CD4-positive, alpha-beta T cell treated with Interleukin-4 for 4 hours (primary cell): ENCODE measurements at places on chromosomes 12 and 14.

DNA sequence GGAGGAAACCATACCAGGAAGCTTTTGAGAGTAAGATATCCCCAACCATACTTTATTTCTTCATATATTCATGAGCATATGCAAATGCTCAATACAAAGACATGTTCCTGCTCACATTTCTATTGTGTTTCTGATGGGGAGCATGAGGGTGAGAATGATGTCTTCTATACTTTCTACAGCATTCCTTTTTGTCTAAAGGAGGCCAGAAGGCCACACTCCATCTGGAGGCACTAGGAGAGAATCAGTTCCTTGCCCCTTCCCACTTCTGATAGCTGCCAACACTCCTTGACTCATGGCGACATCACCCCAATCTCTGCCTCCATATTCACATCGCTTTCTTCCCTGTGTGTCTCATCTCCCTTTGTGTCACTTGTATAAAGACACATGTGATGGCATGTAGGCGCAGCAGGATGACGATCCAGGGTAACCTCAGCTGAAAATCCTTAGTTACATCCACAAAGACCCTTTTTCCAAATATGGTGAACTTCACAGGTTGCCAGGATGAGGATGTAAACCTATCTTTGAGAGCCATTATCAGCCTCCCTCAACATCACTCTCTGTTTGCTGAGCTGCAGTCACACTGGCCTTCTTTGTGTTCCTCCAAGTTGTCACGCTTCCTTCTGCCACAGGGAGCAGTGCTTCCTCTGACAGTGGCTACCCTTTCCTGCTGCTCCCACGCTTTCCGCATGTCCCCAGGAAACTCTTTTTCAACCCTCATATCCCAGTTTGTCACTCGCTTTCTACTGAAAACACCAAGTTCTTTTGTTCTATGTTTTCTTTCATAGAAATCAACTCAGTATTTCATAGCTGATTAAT lies 96.9 kb downstream of the STXBP6 start:
- no peak for DNase-seq

GRCh38 chr12:57385586-57385985 lies 45.3 kb downstream of the R3HDM2 start:
- DNase-seq = no peak

GRCh38 chr14:105467249-105467941 lies 7.2 kb upstream of the CRIP2 start:
- no peak for DNase-seq

DNA sequence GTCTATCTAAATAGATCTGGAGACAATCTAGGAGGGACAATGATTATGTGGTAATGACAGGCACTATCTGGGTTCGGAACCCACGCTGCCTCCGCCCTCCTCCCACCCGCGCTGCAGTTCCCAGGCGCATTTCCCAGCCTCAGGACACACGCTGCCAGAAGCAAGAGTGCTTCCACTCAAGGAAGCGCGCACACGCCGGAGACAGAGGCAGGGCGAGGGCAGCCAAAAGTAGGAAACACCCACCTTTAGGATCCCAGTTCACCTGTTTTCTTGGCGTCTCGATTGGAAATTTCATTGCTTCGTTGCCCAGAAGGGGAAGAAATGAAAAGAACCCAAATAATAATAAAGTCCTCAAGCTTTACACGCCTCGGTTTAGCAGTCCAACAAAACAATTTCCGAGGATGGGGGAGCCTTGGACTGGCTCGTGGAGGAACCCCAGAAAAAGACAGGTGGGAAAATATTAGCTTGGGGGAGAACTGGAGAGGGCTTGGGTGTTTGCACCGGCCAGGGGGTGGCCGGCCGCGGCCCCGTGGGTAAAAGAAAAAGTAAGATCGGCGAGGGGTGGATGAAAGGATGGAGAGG lies 474 bp downstream of the KCNK10 start:
- no peak for DNase-seq
